A549 treated with CORT108297 at 1 μM for 4 hours (cell line): ENCODE measurements at places on chromosomes 3 and 15. TPM values are rescaled to one million over a fixed set of nuclear protein-coding genes. Genes with fewer than 3 reads are reported as not detected.

KIF15 gene
- total RNA-seq, result 7.3 to 13.8 TPM (median 8.1 TPM) in 5 replicates

LRRK1 gene
- total RNA-seq, result 17.8 to 23.8 TPM (median 23.0 TPM) in 5 replicates

TMEM212 gene
- total RNA-seq, result not detected in 5 replicates

KLHL40 gene
- not detected in 5 replicates for total RNA-seq

PRSS50 gene
- not detected in 5 replicates for total RNA-seq

NTRK3 gene
- 17.6 to 23.0 TPM (median 21.1 TPM) in 5 replicates for total RNA-seq

SKOR1 gene
- total RNA-seq, result 0.02 to 0.05 TPM (median 0.04 TPM) in 4 of 5 replicates, not detected in the other

SEMA7A gene
- total RNA-seq, result 2.3 to 3.2 TPM (median 2.5 TPM) in 5 replicates

PLA2G4E gene
- 0.02 TPM in 1 of 5 replicates, not detected in the others for total RNA-seq

GATA2 gene
- 3.6 to 5.4 TPM (median 4.4 TPM) in 5 replicates for total RNA-seq

SHC4 gene
- total RNA-seq, result 0.83 to 1.5 TPM (median 0.89 TPM) in 5 replicates

PIGZ gene
- total RNA-seq, result 1.1 to 1.8 TPM (median 1.6 TPM) in 5 replicates

LRTM1 gene
- not detected in 5 replicates for total RNA-seq

SNTN gene
- not detected in 5 replicates for total RNA-seq

TMEM40 gene
- 0.08 to 0.73 TPM (median 0.32 TPM) in 5 replicates for total RNA-seq

TICRR gene
- total RNA-seq, result 11.1 to 14.7 TPM (median 13.5 TPM) in 5 replicates

SNX22 gene
- total RNA-seq, result 0.59 to 0.96 TPM (median 0.89 TPM) in 5 replicates

CHST14 gene
- 13.4 to 21.6 TPM (median 19.7 TPM) in 5 replicates for total RNA-seq

OR5K4 gene
- not detected in 5 replicates for total RNA-seq

TMEM45A gene
- total RNA-seq, result 2.0 to 2.4 TPM (median 2.4 TPM) in 5 replicates

RBP2 gene
- total RNA-seq, result not detected in 5 replicates

UQCRC1 gene
- 169 to 188 TPM (median 181 TPM) in 5 replicates for total RNA-seq

GPR149 gene
- total RNA-seq, result not detected in 5 replicates

OGG1 gene
- 15.7 to 20.8 TPM (median 18.4 TPM) in 5 replicates for total RNA-seq

IQCF5 gene
- not detected in 5 replicates for total RNA-seq

GOLGA6L7 gene
- total RNA-seq, result not detected in 5 replicates

SLC6A1 gene
- not detected in 5 replicates for total RNA-seq

GP9 gene
- not detected in 5 replicates for total RNA-seq

CAMK2N2 gene
- total RNA-seq, result 0.87 to 1.4 TPM (median 1.3 TPM) in 5 replicates

NDUFB4 gene
- total RNA-seq, result 200 to 326 TPM (median 213 TPM) in 5 replicates

TMCO5A gene
- not detected in 5 replicates for total RNA-seq

MAGI1 gene
- 3.2 to 4.9 TPM (median 3.7 TPM) in 5 replicates for total RNA-seq

KPNA1 gene
- total RNA-seq, result 53.8 to 63.8 TPM (median 61.2 TPM) in 5 replicates

LRRC28 gene
- 12.4 to 15.7 TPM (median 15.1 TPM) in 5 replicates for total RNA-seq

DNAH12 gene
- 0.03 to 0.15 TPM (median 0.13 TPM) in 5 replicates for total RNA-seq

PRKCI gene
- 14.7 to 20.6 TPM (median 18.7 TPM) in 5 replicates for total RNA-seq

CFAP20DC gene
- total RNA-seq, result 2.0 to 3.1 TPM (median 2.3 TPM) in 5 replicates

ZBTB38 gene
- 53.3 to 92.1 TPM (median 76.6 TPM) in 5 replicates for total RNA-seq

A4GNT gene
- total RNA-seq, result not detected in 5 replicates

ABI3BP gene
- 0.90 to 2.0 TPM (median 1.3 TPM) in 5 replicates for total RNA-seq

LHFPL4 gene
- total RNA-seq, result 0.06 to 0.18 TPM (median 0.12 TPM) in 5 replicates

FANCD2 gene
- total RNA-seq, result 16.4 to 23.3 TPM (median 18.6 TPM) in 5 replicates

TMEM108 gene
- total RNA-seq, result not detected in 5 replicates

ATRIP gene
- total RNA-seq, result 8.3 to 9.6 TPM (median 9.4 TPM) in 5 replicates

CPNE9 gene
- 0.09 to 0.24 TPM (median 0.14 TPM) in 5 replicates for total RNA-seq

ROPN1 gene
- total RNA-seq, result not detected in 5 replicates

APOD gene
- 0.50 to 1.1 TPM (median 0.58 TPM) in 5 replicates for total RNA-seq

AADAC gene
- total RNA-seq, result 16.4 to 19.6 TPM (median 17.9 TPM) in 5 replicates
